ENCODE measurements at places on chromosomes 3 and 15. TPM values are rescaled to one million over a fixed set of nuclear protein-coding genes. Genes with fewer than 3 reads are reported as not detected.

- no peak for DNase-seq
Observed at GRCh38 chr15:77430213-77430612, 9.5 kb downstream of the HMG20A start.

PLSCR5 gene
- total RNA-seq = not detected

DNA sequence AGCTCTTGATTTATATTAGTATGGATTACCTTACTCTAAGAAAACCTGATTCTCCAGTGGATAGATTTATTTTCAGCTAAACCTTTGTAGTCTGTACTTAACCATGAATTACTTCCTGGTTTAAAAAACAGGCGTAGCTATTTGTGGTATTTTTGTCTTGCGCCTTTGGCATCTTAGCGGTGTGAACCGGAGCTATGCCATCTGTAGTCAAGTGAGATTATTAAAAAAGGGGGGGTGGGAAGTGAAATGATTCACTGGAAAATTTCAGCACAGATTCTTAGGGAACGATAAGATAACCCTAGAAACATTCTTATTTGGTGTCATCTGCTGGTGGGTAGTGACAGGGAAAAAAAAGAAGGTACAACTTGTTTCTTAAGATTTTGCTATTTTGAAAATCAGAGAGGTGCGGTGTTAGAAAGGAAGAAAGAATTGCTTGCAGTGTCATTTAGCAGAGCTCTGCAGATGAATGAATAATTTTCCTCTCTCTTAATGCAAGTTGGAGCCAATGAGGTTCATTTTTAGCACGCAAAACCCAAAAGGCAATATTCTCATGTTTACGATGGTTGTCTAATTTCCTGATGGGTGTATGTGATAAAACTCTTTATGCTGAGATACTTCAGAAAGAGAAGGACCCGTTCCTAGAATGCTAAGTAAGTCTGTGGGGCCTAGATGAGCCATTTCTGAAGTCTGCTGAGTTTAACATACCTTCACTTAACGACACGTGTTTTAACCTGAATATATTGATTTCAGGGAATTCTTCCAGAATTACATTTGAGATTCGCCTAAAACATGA is 44.0 kb downstream of the PSMD6 start:
- DNase-seq = no peak

- DNase-seq = no peak
Observed at GRCh38 chr15:92492551-92493115, 99.0 kb downstream of the ST8SIA2 start.

- no peak for DNase-seq
Observed at GRCh38 chr3:10964537-10965167, 27.9 kb upstream of the SLC6A1 start.

COL8A1 gene
- 56.1 TPM for total RNA-seq

DNA sequence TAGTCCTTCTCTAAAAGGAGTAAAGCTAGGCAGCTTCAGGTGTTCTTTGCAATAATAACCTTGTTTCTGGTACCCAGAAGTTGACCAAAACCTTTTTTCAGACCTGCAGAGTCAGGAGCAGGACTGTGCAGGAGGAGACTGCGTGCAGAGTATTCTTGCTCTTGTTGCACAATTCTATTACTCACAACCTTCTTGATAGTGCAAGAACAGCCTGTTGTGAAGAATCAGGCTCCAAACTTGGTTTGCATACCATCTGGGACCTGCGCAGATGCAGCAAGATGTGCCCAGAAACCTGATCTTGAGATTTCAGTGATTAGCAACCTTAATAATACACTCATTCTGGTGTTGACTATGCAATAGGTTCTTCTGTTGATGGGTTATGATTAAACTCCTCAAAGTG is 111.9 kb downstream of the ATG7 start:
- DNase-seq = no peak

- no peak for DNase-seq
Observed at GRCh38 chr3:189157232-189158007, 14.4 kb upstream of the TPRG1 start.

DNA sequence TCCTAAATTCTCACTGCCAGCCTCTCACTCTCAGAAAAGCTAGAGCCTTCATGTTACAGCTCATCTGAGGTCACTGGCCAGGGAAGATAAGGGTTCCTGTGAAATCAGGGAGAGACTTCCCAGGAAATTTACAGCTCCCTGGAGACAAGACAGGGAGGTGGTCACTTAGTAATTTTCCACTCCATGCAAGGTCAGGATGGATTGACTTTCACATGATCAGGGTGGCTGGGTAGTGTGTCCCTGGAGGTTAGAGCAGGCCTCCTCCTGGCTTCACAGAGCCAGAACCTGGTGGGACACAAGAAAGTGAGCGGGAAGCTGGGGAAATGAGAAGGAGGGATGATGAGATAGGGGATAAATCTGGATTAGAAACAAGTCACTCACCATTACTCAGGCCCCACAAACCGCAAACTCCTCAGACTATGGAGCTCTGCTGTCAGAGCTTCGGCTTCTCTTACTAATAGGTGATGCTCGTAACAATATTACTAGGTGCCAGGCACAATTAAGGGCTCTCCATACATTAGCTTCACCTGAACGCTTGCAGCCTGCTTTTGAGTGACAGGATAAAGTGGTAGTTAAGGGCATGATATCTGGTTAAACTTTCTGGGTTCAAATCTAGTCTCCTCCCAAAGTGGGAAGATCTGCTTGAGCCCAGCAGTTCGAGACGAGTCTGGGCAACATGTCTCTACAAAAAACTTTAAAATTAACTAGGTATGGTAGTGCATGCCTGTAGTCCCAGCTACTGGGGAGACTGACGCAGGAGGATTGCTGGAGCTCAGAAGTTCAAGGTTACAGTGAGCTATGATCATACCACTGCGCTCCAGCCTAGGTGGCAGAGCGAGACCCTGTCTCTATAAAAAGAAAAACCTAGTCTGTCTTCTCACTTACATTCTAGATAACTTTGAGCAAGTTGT is 24.9 kb downstream of the DUOX2 start:
- DNase-seq = no peak

DNA sequence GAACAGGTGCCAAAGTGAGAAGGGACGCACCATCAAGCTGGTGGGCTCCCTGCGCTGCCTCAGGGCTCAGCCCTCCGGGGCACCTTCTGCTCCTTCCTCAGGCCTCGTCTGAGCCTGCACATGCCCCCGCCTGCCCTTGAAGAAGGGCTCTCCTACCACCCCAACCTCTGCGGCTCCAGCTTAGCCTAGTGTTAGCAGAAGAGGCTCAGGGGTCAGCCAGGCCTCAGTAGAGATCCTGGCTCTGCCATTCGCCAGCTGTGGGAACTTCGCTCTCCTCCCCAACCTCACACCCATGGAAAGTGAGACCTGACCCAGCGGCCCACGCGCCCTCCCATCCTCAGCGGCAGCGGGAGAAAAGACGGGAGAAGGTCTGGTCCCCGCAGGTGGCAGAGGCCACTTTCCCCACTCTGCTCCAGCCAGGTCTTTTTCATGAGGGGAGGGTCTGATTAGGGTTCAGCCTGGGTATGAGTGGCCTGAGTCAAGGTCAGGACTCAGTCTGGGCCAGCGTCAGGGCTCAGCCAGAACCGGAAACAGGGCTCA is 8.2 kb downstream of the GRIP2 start:
- peak; percentile 28 for DNase-seq

Measured in lower lobe of right lung (tissue), 2 donors.